OCI-M1 (cell line): ENCODE measurements at places on chromosomes 12 and 14.

DNA sequence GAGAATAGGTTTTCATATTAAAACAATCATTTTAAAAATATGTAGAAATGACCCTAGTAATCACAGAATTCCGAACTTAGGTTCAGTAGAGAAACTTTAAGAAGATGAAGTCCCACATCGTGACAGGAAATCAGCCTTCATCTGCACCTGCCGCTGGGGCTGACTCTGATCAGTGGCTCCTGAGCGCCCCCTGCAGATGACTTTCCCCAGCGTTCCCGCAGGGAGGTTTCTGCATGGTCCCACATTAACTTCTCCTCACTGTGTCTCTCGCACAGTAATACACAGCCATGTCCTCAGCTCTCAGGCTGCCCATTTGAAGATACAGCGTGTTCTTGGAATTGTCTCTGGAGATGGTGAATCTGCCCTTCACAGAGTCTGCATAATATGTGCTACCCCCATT lies 1131.1 kb downstream of the TMEM121 start:
- DNase-seq: no peak

DNA sequence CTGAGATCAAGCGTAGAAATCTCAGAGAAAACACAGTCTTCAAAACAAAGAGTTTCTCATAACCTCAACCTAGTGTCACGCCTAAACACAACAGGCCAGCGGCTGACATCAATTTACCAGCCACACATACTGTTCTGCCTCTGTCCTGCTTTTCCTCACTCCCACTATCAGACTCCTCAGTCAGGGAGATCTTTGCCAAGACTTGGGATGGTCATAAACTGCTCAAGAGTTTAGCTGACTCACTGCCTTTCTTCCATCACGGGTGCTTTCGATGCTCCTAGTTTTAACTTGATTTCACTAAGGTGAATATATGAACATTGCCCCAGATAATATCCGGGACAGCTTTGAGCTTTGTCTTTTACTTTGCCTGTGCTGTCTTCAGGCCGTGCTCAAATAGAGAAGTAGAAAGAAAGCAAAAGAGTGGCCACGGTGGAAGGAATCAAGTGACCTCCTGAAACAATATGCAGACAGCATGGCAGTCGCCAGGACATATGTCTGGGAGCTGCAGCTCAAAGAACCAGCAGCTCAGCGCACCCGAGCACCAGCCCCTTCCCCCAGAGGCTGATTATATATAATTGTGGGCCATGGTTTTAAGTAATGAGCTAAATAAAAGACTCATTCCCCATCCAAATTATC lies 12.1 kb downstream of the MDM1 start:
- DNase-seq: no peak

- no peak for DNase-seq
Observed at GRCh38 chr12:92493816-92494215, 209.0 kb upstream of the PLEKHG7 start.

DNA sequence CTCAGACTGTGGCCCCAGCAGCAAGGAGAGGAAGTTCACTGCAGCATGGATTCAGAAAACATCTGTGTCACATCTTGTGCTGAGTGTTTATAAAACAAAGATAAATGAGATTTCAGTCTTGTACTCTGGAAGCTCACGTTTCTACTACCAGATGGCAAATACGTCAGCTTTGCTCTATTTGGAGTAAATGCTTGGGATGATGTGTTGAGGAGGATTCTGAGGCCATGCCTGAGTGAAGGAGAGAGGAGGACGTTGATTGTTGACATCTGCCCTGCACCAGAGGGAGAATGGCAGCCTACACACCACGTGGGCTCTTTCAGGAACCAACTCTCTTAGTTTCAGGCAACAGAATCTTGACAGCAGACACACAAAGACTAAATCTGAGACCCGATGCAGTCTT lies 188.9 kb downstream of the TMEM132C start:
- DNase-seq: no peak

- no peak for DNase-seq
Observed at GRCh38 chr12:108477055-108477880, 37.8 kb upstream of the FICD start.

GRCh38 chr12:96108321-96108720 lies 72.9 kb upstream of the LTA4H start:
- no peak for DNase-seq

GRCh38 chr14:97021001-97021400 lies 223.8 kb downstream of the VRK1 start:
- peak; percentile 84 for DNase-seq

GRCh38 chr12:93247313-93247991 lies 130.3 kb upstream of the NUDT4 start:
- DNase-seq: peak; percentile 21

DNA sequence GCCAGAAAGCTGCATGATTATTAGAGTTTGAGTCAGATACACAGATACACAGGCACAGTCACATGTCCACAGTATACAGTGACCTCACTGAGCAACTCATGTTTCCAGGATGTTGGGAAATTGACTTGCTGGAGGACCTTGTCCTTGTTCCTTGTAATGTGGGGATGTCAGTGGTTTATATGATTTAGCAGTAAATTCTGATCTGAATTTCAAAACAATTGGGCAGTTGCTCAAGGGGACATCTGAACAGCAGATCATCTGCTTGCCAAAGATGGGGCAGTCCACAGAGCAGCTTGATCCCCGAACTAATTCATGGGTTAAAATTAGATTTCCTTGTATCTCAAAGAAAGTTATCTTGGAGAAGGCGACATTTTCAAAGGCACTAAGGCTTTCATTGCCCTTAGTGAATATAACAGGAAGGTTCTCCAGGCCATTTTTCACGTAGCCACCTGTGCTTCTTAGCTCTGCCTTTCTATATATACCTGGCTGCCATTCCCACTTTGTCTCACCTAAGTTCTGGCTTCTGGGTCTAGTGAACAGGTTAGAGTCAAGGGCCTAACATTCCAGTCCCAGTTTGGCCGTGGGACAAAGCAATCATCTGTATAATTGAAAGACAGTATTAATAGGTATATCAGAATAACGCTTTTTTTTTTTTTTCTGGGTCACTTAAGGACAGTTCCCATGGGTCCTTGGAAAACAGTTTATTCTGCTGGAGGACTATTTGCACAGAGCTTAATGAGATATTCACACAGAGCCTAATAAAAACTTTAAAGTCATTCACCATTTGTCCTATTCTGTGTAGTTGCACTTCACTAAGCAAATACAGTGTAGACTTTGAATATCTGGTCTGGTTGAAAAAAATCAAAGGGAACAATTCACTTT lies 64.9 kb upstream of the STRN3 start:
- DNase-seq: peak; percentile 30

DNA sequence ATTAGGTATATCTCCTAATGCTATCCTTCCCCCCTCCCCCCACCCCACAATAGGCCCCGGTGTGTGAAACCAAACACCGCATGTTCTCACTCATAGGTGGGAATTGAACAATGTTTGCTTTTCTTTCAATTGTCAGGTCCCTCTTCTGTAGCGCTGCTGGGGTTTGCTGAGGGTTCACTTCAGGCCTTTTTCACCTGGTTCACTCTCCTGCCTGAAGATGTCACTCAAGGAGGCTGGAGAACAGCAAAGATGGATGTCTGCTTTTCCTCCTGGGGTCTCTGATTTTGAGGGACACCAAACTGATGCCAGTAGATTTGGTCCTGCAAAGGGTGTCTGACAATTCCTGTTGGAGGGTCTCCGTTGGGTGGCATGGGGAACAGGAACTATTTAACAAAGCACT lies 35.8 kb downstream of the KLRK1 start:
- no peak for DNase-seq

GRCh38 chr14:68808696-68809480 lies 16.0 kb upstream of the ZFP36L1 start:
- no peak for DNase-seq
